Osteocyte (in vitro differentiated cells): ENCODE measurements at places on chromosomes 6 and 20.
A peak's percentile ranks its signal among the peaks of the same experiment; 100 is the strongest.

GRCh38 chr20:12695937-12696336 lies 312.8 kb upstream of the SPTLC3 start:
- DNase-seq: no peak

DNA sequence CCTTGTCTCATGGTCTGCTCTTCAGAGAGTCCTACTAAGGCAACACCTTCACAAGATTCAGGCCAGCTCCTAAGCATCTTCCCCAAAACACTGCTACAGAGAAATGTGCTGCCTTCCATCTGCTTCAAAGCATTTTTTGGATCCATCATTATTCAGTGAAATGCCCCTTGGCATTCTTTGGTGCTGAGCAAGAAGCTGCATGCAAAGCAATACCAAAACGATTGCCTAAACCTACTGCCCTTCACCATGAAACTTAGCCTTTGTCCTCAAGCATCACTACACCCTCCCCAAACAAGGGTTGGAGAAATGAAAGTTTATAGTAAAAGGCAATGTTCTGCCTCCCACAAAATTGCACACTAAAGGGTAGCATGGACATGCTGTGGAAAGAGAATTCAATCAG lies 93.5 kb downstream of the SNAP25 start:
- DNase-seq: no peak

GRCh38 chr6:43402820-43403219 lies 24.5 kb upstream of the ABCC10 start:
- no peak for DNase-seq

- DNase-seq: no peak
Observed at GRCh38 chr6:46356543-46356942, 134.7 kb downstream of the RCAN2 start.

DNA sequence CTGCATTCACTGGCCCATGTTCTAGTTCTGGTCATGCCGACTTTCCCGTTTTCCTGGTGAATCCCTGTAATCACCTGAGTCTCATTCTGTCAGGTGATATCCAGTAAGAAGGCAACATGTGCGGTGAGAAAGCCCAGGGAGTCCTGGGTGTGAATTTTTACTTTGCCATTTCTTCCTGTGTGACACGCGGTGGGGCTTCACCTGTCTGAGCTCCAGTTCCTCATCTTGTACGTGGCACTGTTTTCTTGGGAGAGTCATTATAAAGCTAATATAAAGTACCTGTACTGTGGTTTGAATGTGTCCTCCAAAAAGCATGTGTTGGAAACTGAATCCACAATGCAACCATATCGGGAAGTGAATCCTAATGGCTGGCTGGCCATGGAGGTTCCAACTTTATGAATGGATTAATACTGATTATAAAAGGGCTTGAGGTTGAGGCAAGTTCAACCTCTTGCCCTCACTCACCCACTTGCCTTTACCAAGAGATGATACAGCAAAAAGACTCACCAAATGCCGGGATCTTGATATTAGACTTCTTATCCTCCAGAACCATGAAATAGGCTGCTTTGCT lies 5.1 kb downstream of the HLA-E start:
- peak; percentile 25 for DNase-seq

DNA sequence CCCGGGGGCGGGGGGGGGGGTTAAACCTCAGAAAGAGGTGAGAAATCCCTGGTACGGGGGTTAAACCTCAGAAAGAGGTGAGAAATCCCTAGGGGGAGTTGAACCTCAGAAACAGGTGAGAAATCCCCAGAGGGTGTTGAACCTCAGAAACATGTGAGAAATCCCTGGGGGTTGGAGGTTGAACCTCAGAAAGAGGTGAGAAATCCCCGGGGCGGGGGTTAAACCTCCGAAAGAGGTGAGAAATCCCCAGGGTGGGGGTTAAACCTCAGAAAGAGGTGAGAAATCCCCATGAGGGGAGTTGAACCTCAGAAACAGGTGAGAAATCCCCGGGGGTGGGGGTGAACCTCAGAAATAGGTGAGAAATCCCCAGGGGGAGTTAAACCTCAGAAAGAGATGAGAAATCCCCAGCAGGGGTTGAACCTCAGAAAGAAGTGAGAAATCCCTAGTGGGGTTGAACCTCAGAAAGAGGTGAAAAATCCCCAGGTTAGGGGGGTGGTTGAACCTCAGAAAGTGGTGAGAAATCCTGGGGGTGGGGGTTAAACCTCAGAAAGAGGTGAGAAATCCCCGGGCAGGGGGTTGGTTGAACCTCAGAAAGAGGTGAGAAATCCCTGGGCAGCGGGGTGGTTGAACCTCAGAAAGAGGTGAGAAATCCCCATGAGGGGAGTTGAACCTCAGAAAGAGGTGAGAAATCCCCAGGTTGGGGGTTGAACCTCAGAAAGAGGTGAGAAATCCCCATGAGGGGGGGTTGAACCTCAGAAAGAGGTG lies 87.4 kb downstream of the PLG start:
- DNase-seq: no peak

GRCh38 chr6:111843347-111844147 lies 29.7 kb downstream of the FYN start:
- no peak for DNase-seq

DNA sequence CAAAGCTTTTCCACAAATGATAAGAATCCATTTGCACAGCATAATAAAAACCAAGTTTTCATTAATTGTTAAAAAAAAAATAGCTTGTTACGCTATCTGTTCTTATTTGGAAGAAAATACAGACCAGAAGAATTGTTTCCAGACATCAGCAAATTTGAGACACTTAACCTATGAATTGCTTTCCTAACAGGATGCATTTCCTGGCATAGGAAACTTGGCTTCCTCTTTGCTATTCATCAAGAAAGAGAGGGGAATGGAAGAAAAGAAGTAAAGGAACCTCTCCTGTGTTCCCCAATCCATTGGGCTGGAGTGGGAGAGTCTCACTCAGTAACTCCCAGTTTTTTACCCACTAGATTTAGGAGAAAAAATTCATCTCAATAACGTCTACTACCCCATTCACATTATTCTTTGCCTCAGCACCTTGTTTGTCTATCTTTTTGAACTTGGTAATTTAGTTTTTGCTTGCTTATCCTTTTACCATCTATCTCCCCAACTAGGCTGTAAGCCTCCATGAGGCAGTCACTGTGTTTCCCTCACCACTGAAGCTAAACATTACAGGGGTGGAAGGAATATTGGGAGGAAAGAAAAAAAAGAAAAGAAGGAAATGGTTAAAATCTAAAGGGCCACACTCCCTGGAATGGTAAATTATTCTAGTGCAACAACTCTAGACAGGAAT lies 150.3 kb downstream of the COL21A1 start:
- no peak for DNase-seq

GRCh38 chr20:6744180-6744579 lies 23.3 kb upstream of the BMP2 start:
- DNase-seq: no peak

GRCh38 chr6:42177514-42178364 lies 4.6 kb downstream of the GUCA1A start:
- no peak for DNase-seq

GRCh38 chr20:6612606-6612923 lies 154.9 kb upstream of the BMP2 start:
- no peak for DNase-seq

DNA sequence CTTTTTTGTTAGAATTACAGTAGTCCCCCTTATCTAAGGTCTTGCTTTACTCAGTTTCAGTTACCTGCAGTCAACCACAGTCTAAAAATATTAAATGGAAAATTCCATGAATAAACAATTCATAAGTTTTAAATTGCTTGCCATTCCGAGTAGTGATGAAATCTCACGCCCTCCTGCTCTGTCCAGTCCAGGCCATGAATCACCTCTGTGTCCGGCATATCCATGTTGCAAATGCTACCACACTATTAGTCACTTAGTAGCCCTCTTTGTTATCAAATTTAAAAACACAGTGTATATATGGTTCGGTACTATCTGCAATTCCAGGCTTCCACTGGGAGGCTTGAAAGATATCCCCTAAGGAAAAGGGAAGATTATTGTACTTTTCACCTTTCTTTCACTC lies 164.6 kb upstream of the FAM83B start:
- no peak for DNase-seq

DNA sequence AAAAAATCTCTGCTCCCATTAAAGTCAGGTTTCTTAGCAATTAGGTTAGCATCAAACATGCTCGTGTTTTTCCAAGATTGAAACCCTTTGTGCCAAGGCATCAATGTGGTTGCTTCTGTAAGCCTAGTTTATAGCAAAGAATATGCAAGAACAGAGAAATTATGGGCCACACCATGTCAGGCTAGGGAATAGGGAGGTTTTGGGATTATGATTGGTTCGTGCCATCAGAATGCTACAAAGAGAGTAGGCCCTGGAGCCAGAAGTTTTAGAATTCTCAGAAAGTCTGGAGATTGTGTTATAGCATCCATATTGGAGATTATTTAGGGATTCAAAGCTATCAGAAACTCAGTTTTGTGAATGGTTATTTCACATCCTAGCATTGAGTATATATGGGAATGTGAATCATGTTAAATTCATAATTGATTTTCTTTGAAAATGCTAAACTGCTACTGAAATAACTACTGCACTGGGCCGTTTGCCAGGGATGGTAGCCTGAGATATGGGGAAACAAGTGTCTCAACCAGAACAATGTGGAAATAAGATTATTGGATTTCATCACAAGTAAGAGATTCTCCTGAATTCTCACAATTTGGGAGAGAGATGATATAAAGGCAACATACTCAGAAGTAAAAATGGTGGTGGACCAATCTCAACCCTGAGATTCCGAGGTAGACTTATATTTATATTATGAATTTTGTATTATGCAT lies 45.3 kb downstream of the ZNF292 start:
- no peak for DNase-seq

GRCh38 chr6:24974182-24975171 lies 38.7 kb upstream of the RIPOR2 start:
- no peak for DNase-seq

DNA sequence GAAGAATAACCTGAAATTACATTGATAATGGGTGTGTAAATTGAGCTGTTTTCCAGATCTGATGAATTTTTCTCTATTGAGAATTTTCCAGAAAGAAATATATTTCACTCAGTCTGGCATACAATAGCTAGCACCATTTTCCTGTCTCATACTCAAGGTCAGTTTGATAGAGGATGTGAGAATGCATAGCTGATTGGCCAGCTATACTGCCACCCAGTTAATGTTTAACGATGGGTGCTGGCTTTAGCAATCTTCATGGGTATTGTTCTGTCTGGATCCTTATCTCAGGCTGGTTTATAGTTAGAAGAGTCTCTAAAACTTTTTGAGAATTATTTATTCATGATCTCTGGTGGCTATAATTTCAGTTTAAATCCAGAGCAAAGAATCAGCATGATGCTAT lies 147.4 kb downstream of the HDGFL1 start:
- DNase-seq: no peak

- no peak for DNase-seq
Observed at GRCh38 chr20:63425846-63426485, 46.5 kb downstream of the KCNQ2 start.

DNA sequence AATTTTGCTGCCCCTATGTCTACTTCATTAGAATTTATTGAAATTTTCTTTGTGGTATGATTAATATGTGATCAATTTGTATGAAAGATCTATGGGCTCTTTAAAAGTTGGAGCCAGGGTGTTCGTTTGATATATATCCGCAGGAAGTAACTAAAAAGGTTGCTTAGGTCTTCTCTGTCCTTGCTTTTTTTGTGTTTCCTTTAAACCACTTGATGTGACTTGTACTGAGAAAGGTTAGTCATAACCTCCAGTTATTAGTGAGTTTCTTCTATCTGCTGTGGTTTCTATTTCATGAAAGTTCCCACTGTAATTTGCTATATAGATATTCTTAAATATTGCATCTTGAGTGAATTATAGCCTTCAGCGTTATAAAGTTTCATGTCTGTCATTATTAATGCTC lies 585.3 kb upstream of the ARID1B start:
- no peak for DNase-seq

DNA sequence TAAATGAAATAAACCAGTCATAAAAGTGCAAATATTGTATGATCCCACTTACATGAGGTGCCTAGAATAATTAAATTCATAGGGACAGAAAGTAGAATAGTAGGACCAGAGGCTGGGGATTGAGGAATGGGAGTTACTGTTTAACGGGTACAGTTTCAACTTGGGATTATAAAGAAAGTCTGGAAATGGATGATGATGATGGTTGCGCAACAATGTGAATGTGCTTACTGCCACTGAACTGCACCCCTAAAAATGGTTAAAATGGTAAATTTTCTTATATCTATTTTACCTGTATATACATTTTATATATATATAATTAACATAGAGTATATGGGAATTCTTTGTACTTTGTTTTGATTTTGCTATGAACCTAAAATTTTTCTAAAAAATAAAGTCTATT lies 53.3 kb upstream of the L3MBTL3 start:
- no peak for DNase-seq
